ENCODE measurements at places on chromosomes 5 and 9. TPM values are rescaled to one million over a fixed set of nuclear protein-coding genes. Genes with fewer than 3 reads are reported as not detected.

Gene LCP2
- total RNA-seq, result 173 TPM

Gene WDR38
- total RNA-seq, result not detected

Gene ZNF367
- total RNA-seq, result 24.2 TPM

Gene TAF1L
- total RNA-seq, result 0.02 TPM

Gene NUTM2G
- total RNA-seq, result not detected

Gene CSF1R
- total RNA-seq, result 0.76 TPM

Gene CDO1
- total RNA-seq, result 0.55 TPM

- DNase-seq, result no peak
Measured at GRCh38 chr5:11941566-11941965, 37.3 kb upstream of the CTNND2 start.

DNA sequence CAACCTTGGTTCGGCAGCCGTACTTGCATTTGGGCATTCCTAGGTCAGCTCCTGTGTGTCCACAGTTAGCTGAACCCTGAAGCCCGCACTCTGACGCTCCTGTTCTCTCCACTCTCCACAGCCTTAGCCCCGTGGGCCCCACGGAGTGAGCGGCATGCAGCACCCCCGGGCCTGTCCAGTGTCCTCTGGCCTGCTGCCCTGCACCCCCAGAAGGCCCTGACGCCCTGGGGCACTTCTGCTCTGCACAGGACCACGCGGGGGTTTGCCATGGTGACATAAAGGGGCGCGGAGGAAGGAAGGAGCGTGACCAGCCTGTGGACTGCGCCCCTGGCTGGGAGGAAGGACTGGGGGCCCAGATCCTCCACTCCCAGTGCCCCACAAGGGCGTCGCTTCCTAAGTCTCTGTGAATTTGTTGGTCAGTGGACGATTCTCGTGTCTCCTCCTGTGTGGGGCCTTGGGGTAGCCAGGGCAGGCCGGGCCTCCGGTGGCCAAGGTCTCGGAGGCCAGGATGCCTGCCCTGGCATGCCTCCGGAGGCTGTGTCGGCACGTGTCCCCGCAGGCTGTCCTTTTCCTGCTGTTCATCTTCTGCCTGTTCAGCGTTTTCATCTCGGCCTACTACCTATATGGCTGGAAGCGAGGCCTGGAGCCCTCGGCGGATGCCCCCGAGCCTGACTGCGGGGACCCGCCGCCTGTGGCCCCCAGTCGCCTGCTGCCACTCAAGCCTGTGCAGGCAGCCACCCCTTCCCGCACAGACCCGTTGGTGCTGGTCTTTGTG is 13.0 kb downstream of the NDST1 start:
- DNase-seq, result no peak

DNA sequence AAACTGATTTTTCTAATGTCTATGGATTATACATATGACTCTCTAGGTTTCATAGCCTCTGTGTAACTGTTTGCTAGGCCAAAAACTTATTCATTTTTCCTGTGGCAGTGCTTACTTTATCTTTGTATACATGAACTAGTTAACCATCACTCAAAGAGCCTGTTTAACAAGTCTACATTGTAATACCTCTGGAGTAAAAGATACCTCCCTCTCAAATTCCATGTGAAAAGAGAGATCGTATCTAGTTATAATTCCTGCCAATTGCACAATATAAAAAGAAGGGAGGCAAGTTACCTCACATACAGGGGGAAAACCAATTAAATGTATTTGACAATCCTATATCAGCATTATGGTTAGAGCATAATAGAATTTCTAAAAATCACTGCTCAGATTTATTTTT is 271.9 kb upstream of the ST8SIA4 start:
- DNase-seq, result no peak

GRCh38 chr9:114372921-114373448 is 14.8 kb downstream of the AKNA start:
- DNase-seq, result peak; percentile 91

DNA sequence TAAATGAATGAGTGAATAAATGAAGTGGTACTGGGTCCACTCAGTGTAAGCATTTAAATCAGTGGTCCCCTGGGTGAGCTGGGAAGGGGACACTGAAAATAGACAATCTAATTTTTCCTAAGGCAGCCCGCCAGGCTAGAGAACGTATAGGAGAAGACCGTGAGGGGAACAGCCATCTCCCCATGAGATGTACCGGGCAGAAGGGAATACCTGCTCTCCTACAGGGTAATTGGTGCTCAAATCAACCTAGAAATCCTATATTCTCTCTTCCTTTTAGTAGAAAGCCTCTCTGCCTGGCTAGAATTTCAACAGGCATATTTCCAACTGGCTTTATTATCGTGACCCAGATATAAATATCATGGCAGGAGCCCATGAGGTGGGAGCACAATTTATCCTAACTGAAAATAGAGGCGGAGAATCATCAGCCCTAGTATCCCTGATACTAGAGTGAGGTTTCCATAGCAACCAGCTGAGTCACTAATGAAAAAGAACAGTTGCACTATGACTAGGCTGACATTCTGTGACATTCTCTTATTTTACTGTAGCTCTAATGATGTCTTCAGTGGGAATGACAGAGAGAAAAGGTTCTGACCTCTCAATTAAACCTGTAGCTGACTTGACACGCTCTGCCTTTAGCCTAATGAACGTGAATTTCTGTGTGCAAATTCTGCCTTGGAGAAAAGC is 96.5 kb upstream of the CAST start:
- DNase-seq, result no peak

DNA sequence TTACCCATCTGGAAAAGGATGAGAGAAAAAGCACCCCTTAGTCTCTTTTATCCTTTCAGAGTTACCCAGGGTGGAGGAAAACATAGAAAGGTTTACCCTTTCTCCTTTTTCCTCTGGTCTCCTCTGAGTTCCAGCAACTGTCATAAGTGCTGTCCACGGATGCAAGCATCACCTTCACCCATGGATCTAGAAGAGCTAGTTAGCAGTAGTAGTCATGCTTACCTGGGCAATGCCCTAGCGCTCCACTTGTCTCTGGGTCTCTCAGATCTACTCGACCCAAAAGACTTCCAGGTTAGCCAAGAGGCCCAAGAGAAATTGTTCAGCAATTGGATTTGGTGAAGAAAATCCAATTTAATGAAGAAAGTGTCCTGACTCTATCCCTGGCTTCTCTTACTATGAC is 656.2 kb upstream of the PTPRD start:
- DNase-seq, result no peak

DNA sequence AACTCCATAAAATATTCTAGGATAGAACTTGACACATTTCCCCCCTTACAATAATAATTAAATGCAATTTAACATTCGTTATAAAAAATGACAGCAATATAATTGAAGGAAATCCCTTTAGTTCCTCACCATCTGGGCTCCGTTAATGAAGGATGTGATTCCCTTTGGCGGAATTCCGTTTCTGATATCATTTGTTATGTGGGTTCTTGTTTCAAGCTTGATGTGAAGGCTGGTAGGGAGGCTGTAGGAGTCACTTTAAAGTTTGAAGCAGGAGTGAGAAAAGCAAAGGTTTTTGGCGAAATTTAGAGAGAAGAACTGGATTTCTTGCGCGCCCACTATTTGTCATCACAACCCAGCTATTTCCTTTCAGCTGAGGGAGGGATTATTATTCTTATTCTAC is 4.0 kb downstream of the RGS7BP start:
- no peak for DNase-seq

GRCh38 chr9:98657897-98658296 is 50.8 kb downstream of the GABBR2 start:
- no peak for DNase-seq

DNA sequence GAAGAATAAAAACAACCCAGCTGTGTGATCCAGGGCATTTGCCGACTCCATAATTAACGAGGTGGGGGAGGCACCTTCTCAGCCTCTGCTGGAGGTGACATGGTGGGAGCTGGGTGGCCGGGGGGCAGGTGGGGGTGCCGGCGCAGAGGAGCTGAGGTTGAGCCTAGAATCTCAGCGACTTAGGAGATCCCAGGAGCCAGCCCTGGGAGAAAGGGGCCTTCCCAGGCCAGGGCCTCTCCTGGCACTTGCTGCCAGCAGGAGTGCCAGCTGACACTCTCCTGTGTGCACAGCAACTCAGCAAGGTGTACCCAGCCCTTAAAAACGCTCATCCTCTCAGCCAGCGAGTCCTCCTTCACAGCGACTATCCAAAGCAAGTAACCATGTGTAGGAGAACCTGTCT is 62.8 kb upstream of the FCN1 start:
- no peak for DNase-seq

- DNase-seq, result no peak
Measured at GRCh38 chr5:93235761-93236160, 345.3 kb downstream of the NR2F1-AS1 start.

DNA sequence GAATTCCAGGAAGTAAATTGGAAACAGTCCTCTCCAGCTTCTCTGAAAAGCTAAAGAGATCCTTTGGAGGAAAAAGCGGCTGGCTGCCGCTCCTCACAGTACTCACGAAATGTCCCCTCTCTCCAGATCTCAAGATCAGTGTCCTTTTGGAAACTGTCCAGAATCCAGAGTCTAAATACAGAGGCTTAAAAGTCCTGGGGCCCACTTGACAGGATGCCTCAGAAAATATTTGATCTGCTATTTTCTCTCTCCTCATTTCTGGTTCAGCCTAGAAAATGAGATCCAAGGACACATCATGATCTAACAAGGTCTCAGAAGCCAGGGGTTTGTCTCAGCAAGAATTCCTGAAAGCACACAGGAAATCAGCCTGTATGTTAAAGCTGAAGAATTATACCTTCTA is 7.2 kb downstream of the C1QTNF2 start:
- no peak for DNase-seq

- peak; percentile 45 for DNase-seq
Measured at GRCh38 chr5:75734913-75735789, 17.9 kb upstream of the POC5 start.

DNA sequence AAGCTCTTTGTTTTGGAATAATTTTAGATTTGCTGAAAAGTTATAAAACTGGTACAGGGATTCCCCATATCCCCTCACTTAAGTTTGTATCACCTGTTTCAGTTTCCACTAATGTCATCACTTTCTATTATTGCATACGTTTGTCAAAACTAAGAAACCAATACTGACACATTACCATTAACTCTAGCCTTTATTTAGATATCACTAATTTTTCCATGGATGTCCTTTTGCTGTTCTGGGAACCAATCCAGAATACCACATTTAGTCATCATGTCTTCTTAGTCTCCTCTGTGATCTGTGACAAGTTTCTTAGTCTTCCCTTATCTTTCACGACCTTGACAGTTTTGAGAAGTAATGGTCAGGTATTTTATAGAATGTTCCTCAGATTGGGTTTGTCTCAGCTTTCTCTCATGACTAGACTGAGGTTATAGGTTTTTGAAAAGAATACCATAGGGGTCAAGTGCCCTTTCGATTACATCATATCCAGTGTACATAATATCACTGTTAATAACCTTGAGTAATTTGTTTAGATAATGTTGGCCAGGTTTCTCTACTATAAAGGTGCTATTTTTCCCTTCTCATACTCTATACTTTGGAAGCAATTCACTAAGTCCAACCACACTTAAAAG is 51.9 kb upstream of the NMUR2 start:
- DNase-seq, result no peak

- no peak for DNase-seq
Measured at GRCh38 chr5:1638658-1639400, 115.1 kb upstream of the LPCAT1 start.

DNA sequence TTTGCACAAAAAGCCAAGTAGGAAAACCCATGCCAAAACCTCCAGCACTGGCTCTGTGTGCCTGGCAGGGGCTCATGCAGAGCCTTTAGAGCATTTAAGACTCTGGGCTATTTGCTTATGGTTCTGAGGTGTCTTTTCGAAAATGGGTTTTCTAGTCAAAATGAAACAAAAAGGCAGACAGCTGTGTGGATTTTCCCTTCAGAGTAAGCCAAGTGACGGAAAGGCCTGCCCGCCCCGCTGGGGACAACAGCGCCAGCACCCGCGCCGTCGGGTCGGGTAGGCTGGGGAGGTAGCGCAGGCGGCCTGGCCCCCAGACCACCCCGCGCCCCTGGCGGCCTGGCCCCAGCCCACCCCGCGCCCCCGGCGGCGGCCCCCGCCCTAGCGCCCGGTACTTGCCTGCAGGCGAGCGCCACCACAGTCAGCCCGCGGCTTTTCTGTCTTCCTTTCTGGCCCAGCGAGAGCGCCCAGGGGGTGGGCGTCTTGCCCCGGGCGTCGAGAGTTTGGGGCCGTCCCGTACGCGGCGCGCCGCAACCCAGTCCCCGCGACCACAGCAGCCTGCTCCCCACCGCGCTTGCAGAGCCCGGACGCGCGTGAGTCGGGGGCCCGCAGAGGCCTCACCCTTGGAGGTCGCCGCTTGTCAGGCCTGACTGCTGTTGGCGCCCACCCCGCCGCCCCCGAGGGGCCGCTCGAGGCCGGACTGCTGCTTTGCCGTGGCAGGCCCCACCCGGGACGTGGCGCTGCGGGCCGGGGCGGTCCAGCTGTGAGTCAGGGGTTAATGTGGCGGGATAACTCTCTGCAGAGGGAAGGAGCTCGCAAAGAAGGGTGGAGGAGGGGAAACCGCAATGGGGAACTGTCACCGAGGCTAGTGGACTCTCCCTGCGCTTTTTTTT is at the start of gene TICAM2:
TICAM2 (minus strand) TSS at position 779 of the 890 bp plus-strand sequence. CDS start 21,223 bp downstream, outside the sequence.
- peak; percentile 81 for DNase-seq

- no peak for DNase-seq
Measured at GRCh38 chr5:127055880-127056653, 17.2 kb downstream of the C5orf63 start.

DNA sequence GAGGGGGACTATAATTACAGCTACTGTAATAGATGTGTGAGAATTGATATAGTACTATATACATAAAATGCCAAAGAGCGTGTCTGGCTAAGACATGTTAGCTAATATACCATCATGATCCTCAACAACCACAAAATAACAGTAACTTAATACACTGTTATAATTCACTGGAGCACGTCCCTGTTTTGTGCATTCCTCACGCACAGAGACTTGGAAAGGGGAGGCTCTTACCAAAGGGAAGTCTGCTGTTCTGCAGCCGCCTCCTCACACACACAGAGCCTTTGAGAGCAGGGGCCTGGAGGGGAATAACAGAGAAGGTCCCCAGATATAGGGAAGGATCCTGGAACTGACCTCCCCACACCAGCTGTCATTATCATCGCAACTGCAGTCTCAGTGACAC is 97.3 kb downstream of the ANKRD18A start:
- no peak for DNase-seq

DNA sequence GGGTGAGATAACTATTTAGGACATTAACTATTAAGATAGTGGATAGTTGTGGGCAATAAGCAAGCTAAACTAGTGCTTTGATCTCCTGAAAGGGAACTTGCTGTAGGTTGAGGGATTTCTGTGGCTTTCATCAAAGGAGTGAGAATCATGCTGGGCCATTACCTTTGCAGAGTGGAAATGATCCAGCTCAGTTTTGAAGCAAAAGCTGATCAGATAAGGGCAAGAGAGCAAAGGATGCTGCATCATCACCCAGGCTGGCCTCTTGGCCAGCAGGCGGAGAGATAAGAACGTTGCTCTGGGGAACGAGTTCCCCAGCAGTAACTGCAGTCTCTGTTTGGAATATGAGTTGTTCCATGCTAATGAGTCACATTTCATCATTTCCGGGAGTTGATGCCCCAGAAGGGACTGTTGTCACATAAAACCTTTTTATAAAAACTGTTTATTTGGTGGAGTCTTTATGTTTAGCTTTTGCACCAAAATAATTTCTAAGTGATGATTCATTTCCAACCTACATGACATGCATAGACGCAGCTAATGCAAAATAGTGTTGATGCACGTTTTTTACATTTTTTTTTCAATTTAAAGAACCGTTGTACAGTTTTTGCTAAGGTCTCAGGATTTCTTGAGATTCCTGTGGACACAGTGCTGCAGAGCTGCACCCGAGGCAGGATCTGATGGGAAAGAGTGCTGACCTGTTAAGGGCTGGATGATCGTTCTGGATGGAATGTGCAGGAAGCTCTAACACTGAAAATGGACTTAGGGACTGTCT is 99.3 kb downstream of the ACTBL2 start:
- DNase-seq, result peak; percentile 72

- peak; percentile 58 for DNase-seq
Measured at GRCh38 chr9:128683340-128684064, 5.5 kb upstream of the SET start.

Measured in activated CD4-positive, alpha-beta T cell treated with anti-CD3 and anti-CD28 coated beads for 36 hours (primary cell).